Uterus (tissue), 4 donors: ENCODE measurements at places on chromosomes 1 and 21. TPM values are rescaled to one million over a fixed set of nuclear protein-coding genes. Genes with fewer than 3 reads are reported as not detected.

- no peak for DNase-seq
These were observed 182.9 kb upstream of the DPYD start for GRCh38 chr1:98103617-98104285.

DNA sequence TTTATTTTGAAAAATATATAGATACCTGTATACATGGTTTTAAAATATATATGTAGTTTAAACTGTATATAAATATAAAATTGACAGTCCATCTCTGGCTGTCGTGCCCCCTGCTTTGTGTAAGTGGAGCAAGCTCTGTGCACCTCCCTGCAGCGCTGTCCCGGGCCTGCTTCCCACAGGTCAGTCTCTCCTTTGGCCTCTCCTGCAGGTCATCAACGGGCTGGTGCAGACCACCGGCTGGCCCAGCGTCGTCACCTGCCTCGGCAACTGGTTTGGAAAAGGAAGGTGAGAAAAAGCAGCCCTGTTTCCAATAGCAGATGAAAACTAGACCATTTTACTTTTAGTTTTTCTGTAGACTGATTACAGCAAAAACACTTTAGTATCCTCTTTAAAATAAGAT is 28.5 kb downstream of the SLC37A1 start:
- DNase-seq, result no peak

The OR14A2 gene
- total RNA-seq, result not detected

- DNase-seq, result no peak
These were observed 6.5 kb upstream of the FGGY start for GRCh38 chr1:59290193-59290949.

The RORC gene
- total RNA-seq, result 0.51 TPM

DNA sequence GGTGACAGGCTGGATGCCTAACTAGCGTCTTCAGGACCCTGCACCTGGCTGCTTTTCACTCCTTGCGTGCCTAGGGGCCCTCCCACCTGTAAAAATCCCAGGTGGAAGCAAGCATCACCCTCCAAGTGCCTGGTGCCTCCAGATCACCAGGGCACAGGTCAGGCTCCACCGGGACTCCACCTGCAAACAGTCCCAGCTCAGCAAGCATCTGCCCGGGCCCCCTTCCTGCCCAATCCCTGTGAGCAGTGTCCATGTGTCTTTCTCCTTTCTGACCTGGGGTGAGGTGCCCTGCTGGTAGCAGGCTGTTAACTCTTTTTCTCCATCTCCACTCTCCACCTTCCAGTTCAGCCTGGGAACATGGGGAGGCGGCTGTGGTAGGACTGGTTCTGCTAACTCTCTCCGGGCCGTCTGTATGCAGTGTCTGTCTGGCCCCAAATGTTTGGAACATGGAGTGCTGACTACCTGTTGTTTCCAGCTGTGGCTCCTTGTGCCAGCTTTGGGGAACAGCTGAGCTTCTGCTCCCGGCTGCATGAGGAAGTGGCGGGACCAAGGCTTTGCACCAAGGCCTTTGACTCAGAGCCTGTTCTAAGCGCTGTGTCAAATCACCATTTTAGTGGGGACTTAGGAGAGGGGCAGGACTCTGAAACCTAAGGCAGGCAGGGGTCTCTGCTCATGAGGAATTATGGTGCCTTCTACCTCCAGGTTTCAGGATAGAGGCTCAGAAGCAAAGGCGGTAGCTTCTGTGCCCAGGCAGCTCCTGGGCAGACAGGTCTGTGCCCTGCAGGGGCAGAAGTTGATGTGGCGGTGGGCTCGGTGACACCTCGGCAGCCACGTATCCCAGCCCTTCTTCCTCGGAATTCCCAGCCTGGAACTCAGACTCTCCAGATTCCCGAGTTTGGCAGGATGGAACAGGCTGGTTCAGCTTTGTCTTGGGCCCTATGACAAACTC is 5.5 kb downstream of the GPR137B start:
- DNase-seq, result no peak

- no peak for DNase-seq
These were observed 23.7 kb upstream of the HFM1 start for GRCh38 chr1:91428182-91428798.

The CAMK2N1 gene
- 22.4 TPM for total RNA-seq

DNA sequence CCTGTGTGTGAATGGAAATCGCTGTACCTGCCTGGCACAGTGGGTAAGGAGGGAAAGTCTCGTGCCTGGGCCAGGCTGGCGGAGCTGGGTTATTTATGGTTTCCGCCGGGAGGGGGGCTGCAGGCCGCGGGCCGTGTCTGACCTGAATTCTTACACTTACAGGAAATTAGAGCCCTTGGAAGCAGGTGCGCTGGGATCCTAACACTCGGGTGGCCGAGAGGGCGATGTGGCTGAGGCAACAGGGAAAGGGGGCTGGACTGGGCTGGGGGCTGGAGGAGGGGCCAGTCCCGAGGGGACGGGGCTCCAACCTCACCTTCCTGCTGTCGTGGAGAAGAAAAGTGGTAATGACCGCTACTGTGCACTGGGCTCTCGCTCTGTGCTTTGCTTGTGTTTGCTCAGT is 109.4 kb upstream of the WNT4 start:
- DNase-seq, result no peak

DNA sequence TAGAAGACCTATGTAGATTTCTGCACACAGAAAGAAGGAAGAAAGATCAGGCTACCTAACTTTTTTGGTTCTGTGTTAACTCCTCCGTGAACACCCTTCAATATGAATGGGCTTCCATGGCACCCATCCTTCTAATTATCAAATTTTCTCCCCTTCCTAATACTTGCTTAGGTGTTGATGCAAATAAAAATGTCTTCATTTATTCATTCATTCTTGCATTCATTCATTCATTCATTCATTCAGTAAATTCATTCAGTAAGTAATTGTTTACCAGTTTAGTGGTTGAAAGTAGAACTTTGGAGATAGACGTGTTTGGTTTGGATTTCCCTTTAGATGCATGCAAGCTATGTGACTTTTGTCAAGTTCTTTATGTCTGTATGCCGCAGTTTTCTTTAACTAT is 4.6 kb downstream of the CHI3L2 start:
- no peak for DNase-seq

The APOBEC4 gene
- 0.40 TPM for total RNA-seq

- DNase-seq, result no peak
These were observed 282.9 kb downstream of the PTGER3 start for GRCh38 chr1:70764747-70765146.

- DNase-seq, result no peak
These were observed 60.0 kb downstream of the FBXO2 start for GRCh38 chr1:11594222-11594621.

DNA sequence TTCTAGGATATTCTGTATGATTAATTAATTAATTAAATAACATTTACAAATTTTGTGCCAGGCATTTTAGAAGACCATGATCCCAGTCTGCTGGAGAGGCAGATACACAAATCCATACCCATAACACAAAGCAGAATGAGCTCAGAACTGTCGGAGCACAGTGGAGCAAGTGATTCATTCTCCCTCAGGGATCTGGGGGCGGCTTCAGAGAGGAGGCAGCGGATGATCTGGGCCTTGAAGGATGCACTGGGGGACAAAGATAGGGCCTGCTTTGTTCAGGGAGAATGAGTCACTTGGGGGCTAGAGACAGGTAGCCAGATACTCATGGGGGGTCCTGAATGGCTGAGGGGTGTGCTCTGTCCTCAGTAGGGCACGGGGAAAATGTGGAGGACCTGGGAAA is 50.9 kb upstream of the TRABD2B start:
- no peak for DNase-seq

DNA sequence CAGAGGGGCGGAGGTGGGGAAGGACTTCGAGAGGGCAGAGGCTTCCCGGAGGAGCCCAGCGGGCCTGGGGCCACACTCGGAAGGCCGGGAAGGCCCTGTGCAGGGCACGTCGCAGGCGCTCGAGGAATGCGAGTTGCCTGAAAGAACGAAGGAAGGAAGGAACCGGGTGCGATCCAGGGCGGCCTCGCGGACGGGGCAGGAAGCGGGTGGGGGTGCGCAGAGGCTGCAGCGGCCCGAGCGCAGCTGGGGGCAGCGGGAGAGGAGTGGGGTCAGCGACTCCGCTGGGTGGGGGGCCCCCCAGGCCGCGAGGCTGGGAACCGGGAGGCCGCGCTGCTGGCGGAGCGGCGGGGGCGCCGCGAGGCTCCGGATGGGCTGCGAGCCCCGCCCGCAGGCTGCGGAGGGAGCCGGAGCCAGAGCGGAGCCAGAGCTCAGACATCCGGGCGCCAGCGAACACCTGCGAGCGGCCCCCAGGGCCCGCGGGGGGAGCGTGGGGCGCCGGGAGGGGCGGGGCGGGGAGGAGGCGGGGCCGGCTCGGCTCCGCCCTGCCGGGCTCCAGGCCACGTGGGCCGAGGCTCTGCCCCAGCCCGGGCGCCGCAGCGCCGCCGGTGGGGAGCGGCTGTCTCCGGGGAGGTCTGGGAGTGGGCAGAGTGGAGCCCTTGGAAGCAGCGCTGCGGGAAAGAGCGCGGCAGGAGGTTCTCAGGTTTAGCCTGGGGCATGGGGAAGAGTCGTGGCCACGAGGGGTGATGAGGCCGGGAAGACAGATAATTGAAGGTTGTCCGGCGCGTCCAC is 4.6 kb downstream of the ID3 start:
- peak; percentile 73 for DNase-seq

The FAM151A gene
- total RNA-seq, result not detected

The TMPRSS2 gene
- 1.5 TPM for total RNA-seq

GRCh38 chr1:89274411-89274857 is 1.8 kb upstream of the GBP5 start:
- DNase-seq, result no peak

The CD1E gene
- not detected for total RNA-seq

The IPP gene
- 6.4 TPM for total RNA-seq
